Lower leg skin (tissue), 4 donors: ENCODE measurements at places on chromosomes 2 and 18.

DNA sequence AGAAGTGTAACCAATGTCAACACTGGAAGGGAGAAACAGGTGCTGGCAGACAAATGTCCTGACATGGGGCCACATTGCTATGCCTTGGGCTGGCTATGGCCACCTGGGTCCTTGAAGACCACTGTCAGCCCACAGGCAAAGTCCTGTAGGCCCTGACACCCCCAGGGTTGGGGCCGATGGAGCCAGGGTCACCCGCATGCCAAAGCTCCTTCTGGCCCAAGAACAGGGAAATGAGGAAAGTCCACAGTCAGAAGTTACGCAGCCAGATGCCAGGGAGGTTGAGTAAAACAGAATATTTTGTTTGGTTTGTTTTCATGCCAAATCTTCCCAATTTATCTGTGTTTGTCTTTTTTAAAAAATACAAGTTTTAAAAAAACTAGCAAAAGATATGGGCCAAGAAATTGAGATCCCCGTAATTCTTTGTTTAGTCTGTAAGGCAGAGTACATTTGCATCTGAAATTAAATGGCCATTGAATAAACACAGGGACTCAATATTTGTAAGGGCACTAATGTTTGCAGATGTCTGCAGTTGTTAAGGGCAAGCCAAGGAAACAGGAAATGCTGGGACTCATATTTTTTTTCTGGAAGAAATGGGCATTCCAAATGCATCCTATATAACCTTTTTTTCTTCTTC is 186.4 kb downstream of the FAM210A start:
- no peak for DNase-seq

DNA sequence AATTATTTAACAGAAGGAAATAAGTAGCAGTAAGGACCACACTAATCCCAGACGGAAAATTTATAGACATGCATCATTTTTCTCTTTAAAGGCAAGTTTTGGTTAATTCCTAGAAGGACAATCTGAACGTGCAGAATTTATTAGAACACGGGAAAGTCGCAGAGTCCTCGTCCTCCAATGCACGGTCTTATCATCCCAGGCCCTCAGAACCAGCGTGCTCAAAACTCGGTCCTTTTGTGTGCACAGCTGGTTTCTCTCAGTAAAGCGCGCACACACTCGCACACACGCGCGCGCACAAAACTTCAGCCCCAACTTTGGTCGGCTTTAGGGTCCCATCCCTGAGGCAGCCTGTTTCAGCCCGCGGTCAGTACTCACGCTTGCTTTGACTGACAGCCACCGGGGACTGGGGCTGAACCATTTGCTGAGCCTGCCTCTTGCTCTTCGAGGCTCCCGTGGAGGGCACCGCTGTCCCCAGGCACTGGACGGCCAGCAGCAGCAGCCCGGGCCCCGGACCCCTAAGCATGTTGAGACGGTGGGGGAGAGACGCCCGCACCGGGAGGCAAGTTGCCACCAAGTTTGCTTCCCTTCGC is 493 bp downstream of the FN1 start:
- no peak for DNase-seq

DNA sequence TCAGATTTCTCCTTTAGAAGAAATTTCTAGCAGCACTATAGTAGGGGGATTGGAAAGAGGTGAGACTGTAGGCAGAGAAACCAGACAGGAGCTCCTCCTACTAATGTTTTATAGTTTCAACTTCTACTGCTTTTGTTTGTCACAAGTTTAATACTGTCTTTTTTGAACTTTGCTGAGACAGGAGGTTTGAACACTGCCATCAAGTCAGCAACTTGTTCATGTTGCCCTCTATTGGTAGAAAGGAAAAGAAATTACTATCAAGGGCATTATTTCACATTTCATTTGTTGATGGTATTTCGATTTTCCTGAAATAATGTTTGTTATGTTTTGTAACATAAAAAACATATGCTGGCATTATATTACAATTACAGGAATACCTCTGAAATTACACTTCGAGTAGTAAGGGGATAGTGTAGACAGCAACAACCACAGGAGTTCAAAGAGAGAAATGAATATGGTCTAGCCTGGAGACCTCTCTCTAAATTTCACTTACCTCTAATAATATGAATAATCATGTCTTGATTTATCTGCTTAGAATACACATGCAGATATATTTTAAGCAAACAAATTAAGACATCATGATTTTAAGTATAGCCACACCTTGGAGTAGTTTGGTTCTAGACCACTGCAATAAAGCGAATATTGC is 12.4 kb upstream of the CCDC88A start:
- no peak for DNase-seq

DNA sequence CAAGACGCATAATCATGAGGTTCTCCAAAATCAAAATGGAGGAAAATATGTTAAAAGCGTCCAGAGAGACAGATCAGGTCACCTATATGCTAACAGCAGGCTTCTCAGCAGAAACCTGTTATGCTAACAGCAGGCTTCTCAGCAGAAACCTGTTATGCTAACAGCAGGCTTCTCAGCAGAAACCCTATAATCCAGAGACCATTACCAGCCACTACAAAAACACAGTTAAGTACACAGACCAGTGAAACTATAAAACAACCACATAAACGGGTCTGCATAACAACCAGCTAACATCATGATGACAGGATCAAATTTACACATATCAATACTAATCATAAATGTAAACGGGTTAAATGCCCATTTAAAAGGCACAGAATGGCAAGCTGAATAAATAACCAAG is 1548.4 kb upstream of the TMEFF2 start:
- DNase-seq = no peak
